Activated T-helper 1 cell treated with anti-CD3 and anti-CD28 coated beads, Interleukin-2, amount 50 U/mL, for 16 hours (primary cell): ENCODE measurements at places on chromosomes 3 and 15.

GRCh38 chr15:101039461-101039860 lies 120.3 kb downstream of the LRRK1 start:
- no peak for DNase-seq

DNA sequence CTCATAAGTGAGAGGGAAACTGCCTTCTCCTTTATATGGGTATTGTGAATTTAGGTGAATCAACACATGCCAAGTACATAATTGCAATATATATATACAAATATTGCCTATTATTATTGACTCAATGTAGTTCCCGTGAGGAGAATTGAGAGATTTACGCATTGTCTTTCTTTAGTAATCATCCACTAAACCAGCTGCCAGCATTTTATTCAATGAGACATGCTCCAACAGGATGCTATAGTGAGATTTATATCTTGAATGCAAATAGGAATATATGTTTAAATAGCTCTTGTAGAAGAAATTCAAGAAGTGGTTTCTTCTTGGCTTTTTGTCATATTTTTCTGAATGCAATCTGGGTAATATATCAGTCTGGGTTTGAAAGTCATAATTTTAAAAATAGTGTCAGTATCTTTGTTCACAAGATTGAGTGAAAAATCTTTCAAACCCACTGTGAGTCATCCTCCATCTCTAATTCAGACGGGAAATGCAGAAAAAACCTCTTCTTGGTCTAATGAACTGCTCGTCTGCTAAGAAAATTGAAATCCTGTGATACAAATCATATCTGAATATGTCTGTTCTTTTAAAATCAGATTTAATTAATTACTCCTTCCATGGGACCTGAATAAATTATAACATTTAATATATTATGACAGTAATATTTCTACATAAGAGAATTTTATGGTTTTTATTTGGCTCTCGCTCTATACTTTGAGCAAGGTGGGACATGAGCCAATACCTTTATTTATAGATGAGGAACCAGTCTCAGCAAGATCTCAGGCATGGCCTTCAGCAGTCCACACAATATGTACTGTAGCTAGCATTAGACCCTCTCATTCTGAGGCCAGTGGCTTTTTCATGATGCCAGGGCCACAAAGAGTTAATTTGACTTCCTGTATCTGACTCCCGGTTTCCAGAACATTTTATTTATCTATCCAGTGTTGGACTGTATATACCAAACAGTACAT lies 516.0 kb downstream of the GABRG3 start:
- DNase-seq, result no peak

DNA sequence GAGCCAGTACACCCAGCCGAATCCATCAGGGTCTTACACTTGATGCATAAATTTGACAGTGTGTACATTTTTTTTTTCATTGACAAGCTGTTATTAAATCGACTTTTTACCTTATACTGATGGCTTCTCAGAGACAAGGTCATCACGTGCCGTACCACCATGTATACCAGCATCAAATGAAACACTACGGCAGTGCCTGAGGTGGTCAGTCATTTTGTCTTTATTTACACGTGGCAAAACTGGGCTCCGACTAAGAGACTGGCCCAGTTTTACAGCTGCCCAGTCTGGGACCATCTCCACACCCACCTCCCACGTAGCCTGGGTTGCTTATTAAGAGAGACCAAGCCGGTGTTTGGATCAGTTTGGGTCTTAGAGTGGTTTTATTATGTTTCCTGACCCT lies 57.4 kb downstream of the TMEM266 start:
- no peak for DNase-seq

DNA sequence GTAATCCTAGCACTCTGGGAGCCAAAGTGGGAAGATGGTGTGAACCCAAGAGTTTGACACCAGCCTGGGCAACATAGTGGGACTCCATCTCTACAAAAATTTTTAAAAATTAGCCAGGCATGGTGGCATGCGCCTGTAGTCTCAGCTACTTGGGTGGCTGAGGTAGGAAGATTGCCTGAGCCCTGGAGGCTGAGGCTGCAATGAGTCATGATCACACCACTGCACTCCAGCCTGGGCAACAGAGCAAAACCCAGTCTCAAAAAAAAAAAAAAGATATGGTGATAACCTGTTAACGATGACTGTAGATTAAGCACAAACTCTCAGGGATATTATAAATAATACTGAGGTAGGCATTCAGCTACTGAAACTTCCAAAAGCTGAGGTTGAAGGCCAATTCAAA lies 107.5 kb downstream of the SLC49A4 start:
- DNase-seq, result no peak

DNA sequence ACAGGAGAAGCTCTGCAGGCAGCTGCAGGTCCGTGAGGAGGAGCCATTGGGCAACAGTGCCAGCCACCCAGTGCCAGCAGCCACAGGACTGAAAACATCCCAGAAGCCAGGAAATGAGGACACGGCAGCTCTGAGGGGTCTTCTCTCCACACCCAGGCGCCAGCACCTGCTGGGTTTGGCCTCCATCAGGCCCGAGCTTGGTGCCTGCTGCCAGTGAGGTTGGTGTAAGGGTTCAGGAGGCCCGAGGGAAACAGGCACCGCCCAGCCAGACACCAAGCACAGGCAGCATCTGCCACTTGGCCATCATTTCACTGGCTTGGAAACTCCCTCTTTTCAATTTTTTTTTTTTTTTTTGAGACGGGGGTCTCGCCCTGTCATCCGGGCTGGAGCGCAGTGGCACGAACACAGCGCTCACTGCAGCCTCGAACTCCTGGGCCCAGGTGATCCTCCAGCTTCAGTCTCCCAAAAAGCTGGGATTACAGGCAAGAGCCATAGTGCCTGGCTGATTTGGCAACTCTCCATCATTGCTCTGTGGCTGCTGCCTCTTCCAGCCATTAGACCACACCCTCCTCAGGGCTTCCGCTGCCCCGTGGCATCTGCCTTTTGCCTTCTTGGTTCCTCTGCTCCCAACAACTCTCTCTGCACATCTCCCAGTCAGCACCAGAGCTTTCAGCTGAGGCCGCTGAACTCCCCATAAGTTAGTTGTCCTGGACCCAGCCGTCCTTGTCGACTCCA lies 1.5 kb upstream of the ITIH3 start:
- DNase-seq, result no peak

DNA sequence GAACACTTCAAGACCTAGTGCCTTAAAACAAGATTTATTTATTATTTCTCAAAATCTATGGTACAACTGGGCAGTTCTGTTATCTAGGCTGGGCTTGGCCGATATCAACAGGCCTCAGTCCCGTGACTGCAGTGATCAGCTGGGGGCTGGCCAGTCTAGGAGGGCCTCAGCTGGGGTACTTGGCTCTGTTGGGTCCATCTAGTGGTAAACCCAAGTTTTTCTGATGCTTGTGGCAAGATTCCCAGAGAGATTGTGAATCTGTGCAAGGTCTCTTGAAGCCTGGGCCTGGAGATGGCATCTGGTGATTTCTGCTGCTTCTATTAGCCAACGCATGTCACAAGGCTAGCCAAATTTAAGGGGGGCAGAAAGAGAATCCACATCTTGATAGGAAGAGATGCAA lies 482.4 kb upstream of the SGO1 start:
- DNase-seq, result no peak

- DNase-seq, result no peak
Measured at GRCh38 chr3:69753179-69753775, 14.0 kb downstream of the MITF start.

DNA sequence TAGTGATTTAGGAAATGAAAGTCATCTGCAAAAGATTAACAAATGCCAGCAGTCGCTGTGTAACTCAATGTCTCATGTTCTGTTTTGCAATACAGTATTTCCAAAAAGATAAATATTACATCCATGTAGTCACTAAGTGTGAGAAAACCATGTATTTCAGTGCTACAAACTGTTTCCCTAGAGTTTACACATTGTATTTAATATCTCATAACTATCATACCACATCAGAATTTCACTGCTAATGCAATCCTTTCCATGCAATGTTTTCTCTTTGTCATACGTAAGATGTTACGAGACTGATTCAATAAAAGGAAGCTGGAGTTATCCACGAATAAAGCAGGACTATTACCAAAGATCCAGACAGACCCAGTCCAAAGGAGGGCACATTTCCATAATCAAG lies 269.4 kb downstream of the GBE1 start:
- no peak for DNase-seq

DNA sequence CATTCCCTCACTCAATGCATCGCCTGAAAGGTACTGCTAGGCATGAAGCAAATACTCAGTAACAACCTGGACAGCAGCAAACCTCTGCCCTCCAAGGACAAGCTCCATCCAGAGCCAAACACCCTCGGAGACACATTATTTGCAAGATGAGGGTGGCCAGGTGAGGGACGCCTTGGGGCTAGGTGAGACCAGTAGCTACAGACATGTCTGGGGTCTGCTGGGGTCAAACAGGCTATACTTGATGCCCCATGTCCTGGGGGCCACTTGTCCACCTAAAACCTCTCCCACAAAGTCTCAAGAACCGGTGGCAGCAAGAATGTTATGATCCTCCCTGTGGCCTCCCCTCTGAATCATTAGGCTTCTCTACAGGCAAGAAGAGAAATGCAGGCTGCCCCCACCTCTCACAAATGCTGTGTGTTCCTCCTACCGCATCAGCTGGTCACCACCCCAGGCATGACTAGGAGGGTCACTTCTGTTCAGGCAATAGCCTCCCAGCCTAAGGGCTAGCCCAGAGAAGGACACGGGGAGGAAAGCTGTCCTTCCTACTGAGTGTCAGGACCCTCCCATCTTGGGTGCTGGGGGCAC lies 54.3 kb downstream of the TBC1D2B start:
- no peak for DNase-seq

DNA sequence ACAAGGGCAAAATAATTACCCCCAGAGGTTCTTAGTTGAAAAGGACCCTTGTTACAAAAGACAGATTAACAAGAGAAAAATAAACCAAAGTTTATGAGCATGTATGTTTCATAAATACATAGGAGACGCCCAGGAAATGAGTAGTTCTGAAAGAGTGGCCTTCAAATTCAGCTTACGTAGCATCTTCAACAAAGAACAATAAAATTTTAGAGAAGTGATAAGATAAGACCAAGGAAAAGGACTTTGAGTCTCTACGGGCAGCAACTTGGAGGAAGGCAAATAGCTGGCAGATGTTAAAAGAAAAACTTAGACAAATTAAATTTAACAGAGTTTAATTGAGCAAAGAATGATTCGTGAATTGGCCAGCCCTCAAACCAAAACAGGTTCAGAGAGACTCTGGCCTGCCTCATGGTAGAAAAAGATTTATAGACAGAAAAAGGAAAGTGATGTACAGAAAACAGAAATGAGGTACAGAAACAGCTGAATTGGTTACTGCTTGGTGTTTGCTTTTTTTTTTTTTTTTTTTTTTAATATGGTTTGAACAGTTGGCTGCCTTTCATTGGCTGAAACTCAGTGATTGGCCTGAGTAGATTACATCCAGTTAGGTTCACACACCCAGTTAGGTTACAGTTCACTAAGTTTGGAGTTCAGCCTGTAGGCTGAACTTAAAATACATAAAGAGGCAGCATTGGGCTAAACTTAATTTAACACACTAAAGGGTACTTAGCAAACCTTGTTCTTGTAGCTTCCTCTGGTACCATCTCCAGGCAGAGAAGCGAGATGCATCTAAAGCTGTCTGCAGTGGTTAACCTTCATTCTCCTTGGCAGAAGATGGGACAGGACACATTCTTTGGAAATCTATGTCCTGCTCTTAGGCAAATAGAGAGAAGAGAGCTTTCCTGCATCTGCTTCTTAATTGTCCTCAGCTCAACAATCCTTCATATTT lies 23.2 kb downstream of the C2CD4B start:
- DNase-seq, result no peak

GRCh38 chr15:81418444-81418843 lies 44.4 kb upstream of the TMC3 start:
- DNase-seq, result no peak

- no peak for DNase-seq
Measured at GRCh38 chr3:129577925-129578786, 28.3 kb downstream of the PLXND1 start.

DNA sequence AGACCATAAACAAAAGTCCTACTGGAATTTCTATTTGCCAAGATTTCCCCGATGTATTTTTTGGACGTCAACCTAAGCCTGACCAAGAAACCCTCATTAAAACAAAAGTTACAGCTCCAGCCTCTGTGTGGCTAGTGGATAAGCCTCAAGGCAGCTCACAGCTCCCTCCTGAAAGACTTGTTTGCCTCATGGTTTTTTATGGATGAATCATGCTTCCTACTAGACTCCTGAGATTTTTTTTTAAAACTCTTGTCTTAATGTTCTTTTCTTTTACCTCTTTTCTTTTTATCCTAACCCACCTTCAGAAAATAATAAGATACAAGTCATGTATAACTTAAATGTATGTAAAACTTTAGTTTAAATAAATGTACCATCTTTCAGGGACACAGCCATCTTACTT lies 52.4 kb downstream of the SUCNR1 start:
- no peak for DNase-seq

DNA sequence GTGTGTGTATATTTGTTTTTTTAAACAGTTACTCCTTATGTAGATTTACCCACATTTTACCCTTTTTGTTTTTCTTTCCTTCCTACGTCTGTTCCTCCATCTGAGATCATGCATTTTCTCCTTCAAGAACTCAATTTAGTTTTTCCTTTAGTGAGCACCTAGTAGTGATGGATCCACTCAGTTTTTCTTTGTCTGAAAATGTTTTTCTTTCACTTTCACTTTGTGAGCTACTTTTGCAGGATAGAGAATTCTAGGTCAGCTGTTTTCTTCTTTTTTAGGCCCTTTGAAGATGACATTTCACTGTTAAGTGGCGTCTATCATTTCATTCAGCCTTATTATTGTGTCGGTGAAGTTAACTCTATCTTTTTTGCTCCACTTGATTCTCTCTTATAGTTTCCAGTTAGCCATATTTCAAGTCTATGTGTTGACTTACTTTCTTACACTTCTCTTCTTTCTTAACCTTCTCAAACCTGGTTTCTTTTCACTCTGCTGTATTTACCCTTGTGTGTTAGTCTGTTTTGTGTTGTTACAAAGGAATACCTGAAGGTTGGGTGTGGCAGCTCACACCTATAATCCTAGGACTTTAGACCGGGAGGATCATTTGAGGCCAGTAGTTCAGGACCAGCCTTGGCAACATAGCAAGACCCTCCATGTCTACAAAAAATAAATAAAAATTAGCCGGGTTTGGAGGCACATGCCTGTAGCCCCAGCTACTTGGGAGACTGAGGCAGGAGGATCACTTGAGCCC lies 55.8 kb downstream of the PRKCI start:
- DNase-seq, result no peak

GRCh38 chr15:65254356-65254755 lies 32.3 kb downstream of the PARP16 start:
- no peak for DNase-seq

DNA sequence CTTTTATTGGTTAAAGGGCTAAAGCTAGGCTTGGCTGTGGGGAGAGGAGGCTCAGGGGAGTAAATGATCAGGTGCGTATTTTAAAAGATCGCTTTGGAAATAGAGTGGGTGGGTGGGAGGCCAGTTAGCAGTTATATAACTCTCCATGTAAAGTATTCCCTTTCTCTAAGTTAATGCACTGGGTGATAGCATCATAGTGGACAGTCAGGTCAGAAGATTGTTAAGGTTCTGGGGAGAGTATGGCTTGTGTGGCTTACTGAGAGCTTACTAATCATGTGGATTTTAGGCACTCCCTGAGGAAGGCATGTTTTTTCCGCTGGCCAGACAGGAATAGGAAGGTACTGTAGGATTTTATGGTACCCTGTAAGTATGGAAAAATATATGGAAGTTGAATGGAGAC lies 6.3 kb upstream of the EIF3J start:
- DNase-seq, result no peak
